ENCODE measurements at places on chromosomes 12 and 14.

DNA sequence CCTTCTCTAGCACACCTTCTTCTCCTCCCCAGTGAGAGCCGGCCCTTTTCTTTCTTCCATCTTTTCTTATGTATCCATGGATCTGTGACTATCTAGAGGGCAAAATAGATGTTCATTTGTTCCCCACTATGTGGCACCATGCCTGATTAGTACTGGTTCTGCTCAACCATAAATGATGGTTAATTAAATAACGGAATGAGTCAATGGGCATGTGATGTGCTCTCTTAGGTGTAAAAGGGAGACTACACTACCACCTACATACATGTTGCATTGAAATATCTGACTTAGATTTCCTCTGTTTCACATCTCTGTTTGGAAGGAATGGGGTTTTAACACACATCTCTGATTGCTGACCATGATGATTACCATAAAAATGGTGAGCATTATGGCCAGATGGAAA lies 116.5 kb downstream of the BTG1 start:
- no peak for DNase-seq

- DNase-seq: no peak
Observed at GRCh38 chr12:85784096-85784720, 52.0 kb downstream of the RASSF9 start.

DNA sequence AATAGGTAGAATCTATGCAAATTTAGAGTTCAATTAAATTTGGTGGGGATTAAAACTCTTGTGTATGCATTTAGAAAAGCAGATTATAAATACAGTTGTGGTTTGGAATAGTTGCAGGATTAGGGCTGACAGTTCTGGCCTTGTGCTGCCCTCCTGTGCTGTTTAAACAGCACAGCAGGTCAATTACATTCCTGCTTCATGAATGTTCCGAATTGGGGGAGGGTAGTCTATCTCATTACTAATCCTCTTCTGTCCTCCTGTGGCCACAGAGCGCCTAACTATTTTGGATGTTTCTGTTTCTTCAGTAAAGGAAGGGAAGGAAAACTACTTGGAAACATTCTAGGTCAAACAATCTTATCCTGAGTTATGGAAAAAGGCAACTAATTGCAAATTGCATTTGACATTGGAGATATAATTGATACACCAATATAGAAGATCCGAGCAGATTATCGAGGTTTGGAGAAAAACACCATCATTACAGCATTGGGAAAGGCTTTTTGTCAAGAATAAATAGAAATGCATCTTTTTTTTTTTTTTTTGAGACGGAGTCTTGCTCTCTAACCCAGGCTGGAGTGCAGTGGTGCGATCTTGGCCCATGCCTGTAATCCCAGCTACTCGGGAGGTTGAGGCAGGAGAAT lies 8.7 kb upstream of the GPR19 start:
- DNase-seq: no peak

DNA sequence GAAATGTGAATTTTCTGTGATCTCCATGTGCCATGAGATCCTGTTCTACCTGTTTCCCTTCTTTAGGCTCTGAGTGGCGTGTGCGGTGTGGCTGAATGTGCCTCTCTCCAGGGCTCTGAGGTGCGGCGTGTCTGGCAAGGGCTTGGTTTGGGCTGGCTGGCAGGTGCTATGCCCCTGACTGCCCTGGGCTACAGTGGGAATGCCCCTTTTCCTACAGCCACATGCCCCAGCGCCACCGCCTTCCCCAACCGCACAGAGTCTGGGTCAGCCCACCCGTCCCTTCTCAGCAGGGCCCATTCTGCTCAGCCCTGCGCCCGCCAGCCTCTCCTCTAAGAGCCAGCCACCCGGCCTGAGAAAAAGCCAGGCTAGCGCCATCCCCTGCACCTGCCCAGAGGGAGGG lies 24.7 kb downstream of the BTBD6 start:
- DNase-seq: no peak

GRCh38 chr12:80877721-80878265 lies 59.9 kb downstream of the LIN7A start:
- DNase-seq: no peak

DNA sequence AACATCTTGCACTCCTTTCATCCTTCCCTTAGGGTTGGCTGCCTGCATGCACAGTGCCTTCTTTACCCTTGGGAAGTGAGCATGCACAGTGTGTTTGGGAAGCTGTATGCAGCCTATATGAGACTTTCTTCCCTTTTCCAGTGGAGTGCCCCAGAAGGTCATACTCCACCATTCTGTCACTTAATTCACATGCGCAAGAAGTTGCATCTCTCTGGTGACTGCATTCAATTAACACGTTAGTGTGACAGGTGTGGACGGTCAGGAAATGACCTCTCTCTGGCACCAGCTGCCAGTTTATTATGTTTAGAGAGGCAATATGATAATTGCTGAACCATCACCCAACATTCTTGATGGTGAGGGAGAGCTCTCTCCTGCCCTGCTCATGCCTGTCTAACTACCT lies 770.0 kb downstream of the FLRT2 start:
- no peak for DNase-seq

DNA sequence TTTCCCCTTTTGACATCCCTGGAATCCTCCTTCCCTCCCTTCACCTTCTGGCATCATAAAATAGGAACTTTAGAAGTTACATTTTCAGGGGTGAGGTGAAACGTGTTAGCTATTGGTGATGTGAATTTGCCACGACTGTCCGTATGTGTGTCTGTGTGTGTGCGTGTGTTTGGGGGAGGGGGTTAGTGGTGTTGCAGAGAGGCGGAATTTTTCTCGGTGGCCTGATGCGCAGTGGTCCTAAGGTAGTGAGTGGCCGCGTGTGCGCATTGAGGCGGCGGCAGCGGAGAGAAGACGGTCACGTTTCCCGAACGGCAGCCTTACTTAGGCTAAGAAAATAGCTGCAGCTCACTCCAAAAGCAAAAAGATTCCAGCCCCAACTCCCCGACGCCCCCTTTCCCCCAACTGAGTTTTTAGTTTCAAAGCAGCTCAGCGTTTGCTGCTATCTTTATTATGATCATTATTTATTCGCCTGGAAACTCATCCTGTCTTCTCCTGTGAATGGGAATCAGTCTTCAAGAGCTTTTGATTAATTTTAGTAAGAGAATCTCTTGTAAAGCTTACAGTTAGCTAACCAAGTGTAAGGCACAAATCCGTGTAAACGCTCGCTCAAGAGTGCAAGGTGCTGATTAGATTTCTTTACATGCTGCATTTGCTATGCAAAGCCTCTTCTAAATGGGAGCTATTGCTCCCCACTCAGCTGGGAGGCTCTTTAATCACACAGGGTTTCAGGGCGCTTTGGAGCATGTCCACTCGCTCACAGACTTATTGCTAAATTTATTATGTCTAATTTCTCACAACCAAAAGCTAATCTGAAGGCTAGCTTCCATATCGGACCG lies 4.7 kb downstream of the FLRT2 start:
- no peak for DNase-seq

DNA sequence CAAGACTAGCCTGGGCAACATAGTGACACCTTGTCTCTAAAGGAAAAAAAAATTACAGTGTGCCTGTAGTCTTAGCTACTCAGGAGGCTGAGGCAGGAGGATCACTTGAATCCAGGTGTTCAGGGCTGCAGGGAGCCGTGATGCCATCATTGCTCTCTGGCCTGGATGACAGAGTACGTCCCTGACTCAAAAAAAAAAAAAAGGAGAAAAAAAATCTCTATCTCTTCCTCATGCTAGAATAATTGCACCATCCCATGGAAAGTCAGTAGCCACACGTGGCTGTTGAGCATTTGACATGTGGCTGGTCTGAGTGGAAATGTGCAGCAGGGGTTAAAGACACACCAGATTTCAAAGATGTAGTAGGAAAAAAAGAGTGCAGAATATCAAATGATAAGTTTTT lies 3.8 kb downstream of the RILPL1 start:
- DNase-seq: no peak

GRCh38 chr12:58914457-58914856 lies 5.8 kb downstream of the LRIG3 start:
- no peak for DNase-seq

DNA sequence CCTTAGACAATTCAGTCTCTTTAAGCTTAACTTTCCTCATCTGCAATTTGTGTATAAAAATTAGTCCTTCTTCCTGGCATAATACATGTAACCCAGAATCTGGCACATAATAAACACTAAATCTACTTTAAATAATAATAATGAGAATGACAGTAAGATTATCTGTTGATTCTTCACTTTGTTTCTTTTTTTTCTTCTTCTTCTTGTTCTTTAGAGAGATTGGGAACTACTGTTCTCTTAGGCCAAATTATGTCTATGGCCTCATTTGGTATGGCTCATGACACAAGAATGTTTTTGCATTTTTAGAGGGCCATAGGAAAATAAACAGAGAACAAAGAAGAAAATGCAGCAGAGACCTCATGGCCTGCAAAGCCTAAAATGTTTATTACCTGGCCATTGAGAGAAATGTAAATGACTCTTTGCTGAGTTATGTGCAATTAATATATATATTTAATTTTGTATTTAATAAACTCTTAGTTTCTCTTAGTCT lies 275.8 kb downstream of the SLC6A15 start:
- no peak for DNase-seq

DNA sequence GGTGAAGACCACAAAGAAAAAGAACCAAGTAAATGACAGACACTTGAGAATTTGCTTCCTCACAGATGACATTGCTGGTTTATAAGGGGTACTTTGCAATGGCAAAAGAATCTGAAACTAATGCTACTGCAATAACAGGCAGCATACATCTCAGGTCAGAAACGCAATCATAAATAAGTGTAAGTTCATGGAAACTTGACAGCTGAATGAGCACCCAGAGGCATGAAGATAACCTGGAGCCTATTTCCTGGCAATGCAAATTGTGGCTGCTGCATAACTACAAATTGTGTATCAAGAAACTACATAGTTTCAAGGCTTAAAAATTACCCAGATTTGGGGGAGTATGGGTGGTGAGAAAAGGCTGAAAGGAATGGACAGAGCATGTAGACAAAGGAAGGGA lies 8.5 kb upstream of the MYO1A start:
- no peak for DNase-seq

DNA sequence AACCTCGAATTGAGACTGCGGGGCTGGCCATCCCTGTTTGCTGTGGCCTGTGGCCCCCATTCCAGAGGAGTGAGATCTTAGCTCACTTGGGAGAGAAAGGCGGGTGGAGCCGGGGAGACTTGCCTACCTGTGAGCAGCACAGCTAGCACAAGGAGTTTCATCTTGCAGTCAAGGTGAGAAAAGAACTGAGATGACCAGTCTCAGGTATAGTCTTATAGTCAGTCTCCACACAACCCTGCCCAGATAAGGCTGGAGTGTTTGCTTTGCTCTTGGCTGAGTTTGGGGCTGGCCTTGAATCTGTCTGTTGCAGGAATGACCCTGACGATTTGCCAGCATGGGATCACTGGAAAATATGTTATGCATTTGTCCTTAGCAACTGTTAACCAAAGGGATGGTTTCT lies at the start of gene PLA2G1B:
TSS of gene PLA2G1B (minus strand) at position 187 of the 400 bp plus-strand sequence. CDS start at position 161, 26 bp downstream.
- no peak for DNase-seq

DNA sequence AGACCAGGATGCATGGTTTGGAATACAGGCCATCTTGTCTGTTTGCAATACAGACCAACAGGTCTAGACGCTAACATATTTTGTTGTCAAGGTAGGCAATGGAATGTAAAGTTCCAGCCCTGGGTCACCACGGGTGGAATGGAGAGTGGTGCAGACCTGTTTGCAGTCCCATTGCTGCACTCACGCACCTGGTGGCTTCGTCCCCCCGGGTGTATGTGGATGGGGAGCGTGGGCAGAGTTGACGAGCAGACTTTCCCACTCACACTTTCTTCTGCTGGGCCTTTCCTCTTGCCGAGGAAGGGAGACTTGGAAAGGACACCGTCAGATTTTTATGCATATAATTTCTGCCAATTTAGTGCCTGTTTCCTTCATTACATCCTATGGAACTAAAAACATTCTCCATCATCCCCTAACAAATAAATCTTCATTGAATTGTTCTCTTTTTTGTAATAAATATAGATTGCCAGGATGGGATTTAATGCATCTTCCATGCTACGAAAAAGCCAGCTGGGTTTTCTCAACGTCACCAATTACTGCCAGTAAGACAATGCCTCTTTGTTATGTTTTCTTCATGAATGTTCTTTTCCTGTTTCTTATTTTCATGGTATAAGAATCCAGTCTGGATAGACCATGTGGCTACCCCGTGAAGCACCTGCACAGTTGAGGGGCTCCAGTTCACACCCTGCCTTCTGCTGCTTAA lies 15.2 kb downstream of the DCAF4 start:
- no peak for DNase-seq

- DNase-seq: no peak
Observed at GRCh38 chr12:108856428-108857157, 790 bp downstream of the SSH1 start.

GRCh38 chr14:85142982-85143381 lies 387.0 kb upstream of the FLRT2 start:
- DNase-seq: no peak

GRCh38 chr12:108832208-108832607 lies 25.2 kb downstream of the SSH1 start:
- DNase-seq: no peak

Data from iPS DF 6.9 (cell line).